ENCODE measurements at places on chromosomes 6 and 20.

GRCh38 chr6:92942549-92942948, 476.8 kb downstream of the EPHA7 start:
- no peak for DNase-seq

DNA sequence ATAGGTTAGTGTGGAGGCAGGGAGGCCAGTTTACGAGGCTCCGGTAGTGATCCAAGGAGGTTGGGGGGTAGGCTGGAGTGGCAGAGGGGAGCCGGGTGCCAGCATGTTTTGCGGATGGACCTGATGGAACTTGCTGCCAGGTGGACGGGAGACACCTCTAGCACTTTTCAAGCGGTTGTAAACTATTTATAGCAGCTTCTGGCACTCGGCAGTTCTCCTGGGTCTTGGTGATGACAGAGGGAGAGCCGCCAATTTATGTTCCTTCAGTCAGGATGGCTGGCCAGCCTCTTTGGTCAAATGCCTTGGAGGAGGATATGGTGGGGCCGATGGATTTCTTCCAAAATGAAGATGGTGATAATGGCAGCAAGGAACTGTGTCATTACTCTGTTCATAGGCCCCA, 28.8 kb downstream of the TFAP2C start:
- no peak for DNase-seq

GRCh38 chr20:14878676-14879019, 541.2 kb upstream of the FLRT3 start:
- DNase-seq = no peak

DNA sequence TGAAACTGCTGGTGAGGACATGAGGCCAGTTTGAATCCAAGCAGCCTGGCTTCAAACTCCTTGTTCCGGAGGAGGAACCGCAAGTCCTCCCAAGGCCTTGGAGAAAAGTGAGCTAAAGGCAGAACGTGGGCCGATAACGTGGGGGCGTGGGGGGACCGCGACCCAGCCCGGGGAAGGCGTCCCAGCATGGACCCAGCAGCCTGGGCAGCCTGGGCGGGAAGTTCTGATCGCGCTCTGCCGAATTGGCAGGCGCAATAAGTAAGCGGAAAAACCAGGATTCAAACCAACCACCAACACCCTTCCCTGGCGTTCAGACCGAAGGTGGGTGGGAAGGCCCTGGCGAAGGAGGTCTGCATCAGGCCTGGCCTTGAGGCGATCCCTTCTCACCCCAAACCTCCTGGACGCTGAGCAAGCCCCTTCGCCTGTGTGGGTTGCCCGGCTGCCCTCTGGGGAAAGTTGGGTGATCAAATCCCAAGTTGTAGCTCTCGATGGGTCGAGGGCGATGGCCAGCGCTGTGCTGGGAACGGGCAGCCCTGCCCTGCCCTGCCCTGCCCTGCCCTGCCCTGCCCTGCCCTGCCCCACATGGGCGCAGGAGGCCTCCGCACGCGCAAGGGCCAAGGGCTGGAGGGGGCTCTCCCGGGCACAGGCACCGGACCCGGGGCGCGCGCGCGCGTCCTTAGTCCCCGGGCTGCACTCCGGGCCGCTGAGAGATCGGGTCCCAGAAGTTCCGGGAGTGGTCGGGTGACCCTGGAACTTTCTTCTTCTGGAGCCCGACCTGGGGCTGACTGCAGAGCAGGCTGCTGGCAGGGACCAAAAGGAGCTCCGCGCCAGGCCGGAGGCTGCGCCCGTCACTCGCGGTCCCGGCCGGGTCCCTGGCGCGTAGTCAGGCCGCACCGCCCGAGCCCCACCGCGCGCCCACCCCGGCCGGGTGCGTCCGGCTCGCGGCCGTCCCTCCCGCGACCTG, 637 bp upstream of the SLC22A3 start:
- DNase-seq = no peak

- no peak for DNase-seq
These were observed 40.4 kb downstream of the SMPDL3A start for GRCh38 chr6:122829456-122829855.

DNA sequence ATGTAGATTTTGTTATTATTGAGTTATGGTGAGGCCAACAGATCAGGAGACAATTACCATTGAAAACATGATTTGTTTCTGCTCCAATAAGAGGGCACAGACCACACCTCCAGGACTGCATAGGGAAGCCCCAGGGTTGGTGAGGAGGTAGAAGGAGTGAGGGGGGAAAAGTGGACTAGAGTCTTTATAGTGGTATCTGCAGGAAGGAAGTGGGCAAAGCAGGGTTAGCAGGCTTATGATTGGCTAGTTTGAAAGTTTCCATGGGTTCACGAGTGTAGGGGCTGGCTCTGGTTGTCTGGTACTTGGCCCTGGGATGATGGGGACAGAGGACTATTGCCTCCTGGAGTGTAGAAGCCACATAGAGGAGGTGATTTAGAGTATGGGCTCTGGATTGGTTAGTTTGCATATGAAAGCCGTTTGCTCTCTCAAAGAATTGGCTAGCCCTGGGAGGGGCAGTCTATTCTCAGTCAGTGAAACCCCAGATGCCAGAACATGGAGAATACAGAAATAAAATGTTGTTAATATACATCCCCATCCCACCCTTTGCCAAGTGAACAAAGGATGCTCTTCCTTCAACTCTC, 156.6 kb downstream of the KLHL32 start:
- DNase-seq = no peak

DNA sequence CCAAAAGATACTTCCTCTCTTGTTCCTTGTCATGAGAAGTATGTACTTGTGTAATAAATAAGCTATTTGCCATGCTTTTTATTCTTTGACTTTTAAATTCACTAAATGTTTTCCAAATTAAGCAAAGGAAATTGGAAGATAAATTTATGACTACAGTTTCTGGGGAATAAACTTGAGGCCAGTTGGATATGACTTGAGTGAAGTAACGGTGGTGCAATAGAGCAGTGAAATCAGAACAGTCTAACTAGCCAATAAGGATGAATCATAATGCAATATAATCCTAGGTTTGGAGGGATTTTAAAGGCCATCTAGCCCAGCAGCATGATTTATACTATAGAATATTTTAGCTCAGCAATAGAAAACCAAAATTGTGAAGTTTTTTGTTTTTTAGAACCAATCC, 183.8 kb upstream of the TCF21 start:
- DNase-seq = no peak

DNA sequence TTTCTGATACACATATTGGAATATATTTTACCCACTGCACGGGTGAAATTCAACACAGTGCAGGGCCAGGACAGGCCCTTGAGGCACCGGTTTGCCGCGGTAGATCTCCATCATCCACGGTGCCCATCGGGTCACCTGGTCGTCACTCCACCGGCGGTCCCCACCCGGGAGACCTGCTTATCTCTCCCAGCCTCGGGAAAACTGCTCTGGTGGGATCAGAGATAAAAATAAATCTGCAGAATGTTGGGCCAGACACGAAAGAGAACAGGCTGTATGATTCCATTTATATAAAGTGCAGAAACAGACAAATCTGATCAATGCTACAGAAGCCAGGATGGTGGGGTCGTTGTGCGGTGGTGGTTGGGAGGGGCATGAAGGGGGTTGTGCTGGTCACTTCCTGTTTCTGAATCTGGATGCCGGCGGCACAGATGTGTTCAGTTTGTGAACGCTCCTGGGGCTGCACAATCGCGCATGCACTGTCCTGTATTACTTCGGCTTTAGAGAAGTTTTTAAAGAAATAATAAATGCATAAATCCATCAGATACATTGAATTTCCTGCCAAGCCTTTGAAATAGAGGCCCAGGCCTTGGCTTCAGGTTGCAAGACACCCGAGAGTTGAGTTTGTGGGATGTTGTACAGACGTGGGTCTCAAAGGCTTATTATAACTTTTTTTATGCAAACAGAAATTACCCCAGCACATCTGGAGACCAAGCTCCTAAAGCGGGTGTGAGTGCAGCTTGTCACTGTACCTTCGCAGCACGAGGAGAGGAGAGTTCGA, 54.3 kb downstream of the ANKRD60 start:
- no peak for DNase-seq

DNA sequence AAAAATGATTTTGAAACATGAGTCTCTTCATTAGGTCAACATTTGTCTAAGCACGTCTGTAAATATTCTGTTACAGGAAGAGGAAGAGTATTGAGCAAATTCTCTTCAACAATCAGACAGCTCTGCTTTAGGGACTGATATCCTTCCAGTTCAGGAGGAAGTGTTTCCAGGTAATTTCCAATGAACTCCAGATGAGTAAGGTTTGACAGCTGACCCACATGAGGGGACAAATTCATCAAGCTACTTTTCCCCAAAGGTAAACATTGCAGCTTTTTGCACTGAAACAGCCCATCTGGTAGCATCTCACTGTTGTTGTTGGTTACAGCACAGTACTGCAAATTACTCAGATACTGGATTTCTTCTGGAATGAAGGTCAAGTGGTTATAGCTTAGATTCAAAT, 18.1 kb downstream of the ENPP1 start:
- DNase-seq = no peak

GRCh38 chr6:43434001-43434840, 6.9 kb downstream of the ABCC10 start:
- no peak for DNase-seq

DNA sequence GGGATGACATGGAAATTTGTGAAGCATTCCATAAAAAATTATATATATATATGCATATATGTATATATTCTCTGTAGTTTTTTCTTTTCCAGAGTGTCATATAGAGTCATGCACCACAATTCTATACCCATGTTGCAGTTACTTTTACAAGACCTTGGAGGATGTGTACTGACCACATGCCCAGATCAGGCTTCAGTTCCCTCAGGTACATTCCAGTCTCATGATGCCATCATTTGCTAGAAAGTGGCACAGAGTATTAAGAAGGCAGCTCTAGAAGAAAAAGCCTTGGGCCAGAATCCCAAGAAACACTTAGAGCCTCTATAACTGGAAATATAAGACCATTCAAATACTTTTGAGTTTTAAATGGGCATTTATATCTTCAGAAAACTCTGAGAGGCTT, 685.5 kb upstream of the FLRT3 start:
- no peak for DNase-seq

DNA sequence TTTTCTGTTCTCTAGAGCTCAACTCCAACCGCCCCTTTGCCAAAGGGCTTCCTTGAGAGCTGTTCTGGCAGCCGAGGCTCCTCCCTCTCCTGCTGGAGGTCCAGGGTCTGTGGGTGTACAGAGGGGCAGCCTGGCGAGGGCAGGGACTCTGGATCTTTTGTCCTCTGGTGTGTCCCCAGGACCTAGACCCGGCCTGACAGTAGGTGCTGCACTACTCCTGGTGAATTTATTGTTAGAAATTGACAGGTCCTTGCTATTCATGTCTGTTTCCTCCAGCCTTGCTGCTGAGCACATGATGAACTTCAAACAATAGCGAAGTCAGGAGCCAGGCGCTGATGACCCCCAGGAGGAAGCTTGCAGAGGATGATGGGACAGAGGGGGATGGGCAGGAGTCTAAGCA, 234.7 kb upstream of the SULF2 start:
- DNase-seq = no peak

DNA sequence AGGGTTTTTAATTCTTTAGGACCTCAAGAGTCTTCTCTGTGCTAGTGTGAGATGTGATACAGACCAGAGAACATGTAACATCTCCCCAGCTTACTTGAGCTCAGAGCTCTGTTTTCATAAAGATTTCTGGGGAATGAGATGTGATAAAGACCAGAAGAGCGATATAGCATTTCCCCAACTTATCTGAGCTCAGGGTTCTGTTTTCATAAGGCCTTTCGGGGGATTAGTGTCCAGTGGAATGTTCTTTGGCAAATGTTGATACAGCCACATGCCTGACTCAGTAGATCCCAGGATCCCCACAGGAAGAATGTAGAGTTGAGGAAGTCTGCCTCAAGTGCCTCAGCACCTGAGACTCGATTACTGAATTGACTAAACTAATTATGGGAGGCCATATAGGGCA, 18.7 kb upstream of the TOP1 start:
- DNase-seq = no peak

DNA sequence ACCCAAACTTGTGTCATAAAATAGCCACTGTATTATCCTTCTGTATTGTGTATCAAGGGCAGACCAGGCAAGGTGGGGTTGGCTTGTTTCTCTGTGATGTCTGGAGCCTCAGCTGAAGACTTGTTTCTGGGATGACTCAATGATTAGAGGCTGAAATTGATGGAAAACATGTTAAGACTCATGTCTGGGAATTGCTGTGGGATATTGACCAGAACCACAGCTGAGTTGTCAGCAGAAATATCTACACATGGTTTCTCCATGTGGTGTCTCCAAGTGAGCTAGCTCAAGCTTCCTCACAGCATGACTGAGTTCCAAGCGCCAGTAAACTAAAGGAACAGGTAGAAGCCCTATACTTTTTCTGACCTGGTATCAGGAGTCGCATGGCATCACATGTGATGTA, 128.5 kb upstream of the SYNDIG1 start:
- no peak for DNase-seq

DNA sequence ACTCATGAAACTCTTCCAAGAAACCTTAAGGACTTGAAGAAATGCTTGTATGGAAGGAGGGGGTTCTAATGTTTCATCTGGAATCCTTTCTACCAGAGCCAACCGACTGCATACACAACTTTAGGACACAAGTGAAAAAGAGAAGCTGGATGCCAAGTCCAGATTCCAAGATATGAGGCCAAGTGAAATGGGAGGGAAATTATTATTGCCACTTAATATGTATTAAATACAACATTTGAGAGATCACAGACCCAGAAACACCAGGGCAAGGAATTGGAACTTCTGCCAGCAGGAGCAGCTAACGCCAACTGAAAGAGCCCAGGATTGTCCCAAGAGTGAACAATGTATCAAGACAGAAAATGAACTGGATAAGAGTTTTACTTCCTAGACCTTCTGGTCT, 144.2 kb downstream of the ARHGAP18 start:
- DNase-seq = no peak

GRCh38 chr6:86016077-86016476, 373.4 kb upstream of the SYNCRIP start:
- no peak for DNase-seq

DNA sequence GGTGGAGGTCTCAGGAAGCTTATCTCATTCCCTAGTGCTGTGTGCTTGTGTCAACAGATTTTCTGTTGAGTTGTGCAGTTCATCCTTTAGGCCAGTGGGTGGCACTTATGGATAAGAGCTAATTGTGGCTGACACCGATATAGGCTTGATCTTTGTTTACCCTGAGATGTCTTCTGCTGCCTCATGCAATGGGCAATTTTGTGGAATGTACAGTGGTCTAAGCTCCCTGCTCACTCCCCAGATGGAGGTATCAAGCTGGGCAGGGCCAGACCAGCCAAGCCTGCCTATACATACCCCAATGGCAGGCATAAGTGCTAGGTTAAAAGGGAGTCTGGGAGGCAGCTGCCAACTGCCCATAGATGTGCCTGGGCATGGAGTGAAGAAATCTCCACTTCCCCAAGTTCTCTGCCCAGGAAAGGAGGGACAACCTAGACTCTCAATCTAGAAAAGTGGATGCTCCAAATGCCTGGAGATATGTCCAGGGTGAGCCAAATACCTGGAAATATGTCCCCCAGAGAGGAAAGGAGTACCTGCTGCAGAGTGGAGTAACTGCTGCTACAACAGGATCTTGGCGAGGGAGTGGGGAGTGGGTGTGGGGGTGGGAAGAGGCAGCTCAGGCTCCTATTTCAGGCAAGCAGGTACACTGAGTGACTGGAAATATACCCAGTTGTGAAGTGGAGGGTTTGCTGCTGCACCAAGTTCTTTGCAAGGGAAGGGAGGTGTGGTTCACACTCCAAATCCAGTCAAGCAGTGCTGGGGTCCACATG, 53.2 kb upstream of the ARG1 start:
- DNase-seq = no peak

- DNase-seq = no peak
These were observed 45.9 kb downstream of the INSM1 start for GRCh38 chr20:20413810-20414281.

All from esophagus muscularis mucosa (tissue), 4 donors.